ENCODE measurements at places on chromosomes 2 and 18. TPM values are rescaled to one million over a fixed set of nuclear protein-coding genes. Genes with fewer than 3 reads are reported as not detected.

GRCh38 chr18:58095222-58095621 is 51.2 kb downstream of the NEDD4L start:
- no peak for DNase-seq

DNA sequence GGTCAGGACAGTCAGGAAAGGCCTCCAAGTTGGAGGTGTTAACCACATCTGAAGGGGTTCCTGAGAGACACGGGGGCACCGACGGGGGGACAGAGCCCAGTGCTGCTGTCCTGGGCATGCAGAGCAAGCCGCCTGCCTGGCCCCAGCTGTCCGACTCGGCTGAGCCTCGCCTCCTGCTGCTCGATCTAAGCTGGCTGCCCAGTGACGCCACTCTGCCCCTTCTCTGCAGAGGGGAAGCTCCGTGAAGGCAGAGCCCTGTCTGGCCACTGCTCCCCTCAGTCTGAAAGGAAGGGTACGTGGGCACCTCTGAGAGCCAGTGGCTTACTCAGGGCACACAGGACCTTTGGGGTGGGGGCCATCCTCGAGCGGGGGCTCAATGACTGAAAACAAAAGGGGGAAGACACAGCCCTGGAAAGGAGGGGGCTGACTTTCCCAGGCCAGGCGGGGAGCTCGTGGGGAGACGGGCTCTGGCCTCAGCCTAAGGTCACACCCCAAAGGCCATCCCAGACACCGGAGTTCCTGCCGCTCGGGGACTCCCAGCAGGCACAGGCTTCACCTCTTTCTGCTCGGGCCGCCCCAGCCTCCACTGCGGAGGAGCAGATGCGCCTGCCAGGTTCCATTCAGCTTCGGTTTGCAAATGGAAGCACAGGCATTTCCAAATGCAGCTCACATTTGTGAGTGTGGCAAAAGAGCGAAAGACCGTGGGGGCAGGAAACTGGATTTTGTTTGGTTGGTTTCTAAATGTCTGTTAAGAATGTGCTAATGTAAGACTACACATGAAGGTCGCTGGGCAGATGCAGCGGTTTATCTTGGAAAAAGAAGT is 136.9 kb downstream of the HDAC4 start:
- DNase-seq, result no peak

- DNase-seq, result no peak
These were observed 127.8 kb downstream of the FMNL2 start for GRCh38 chr2:152462779-152463178.

GRCh38 chr2:84297155-84297554 is 161.9 kb downstream of the SUCLG1 start:
- DNase-seq, result no peak

- DNase-seq, result no peak
These were observed 72.2 kb upstream of the MFF start for GRCh38 chr2:227252831-227253230.

CENPA gene
- not detected for total RNA-seq

FLACC1 gene
- total RNA-seq, result 2.3 TPM

All from body of pancreas (tissue), 4 donors.